NCI-H1417 treated with DMSO at 0.1 percent for 48 hours (cell line): ENCODE measurements at places on chromosomes 3 and 15.
A peak's percentile ranks its signal among the peaks of the same experiment; 100 is the strongest.

- no peak for DNase-seq
Observed at GRCh38 chr15:31255176-31255510, 71.5 kb upstream of the KLF13 start.

DNA sequence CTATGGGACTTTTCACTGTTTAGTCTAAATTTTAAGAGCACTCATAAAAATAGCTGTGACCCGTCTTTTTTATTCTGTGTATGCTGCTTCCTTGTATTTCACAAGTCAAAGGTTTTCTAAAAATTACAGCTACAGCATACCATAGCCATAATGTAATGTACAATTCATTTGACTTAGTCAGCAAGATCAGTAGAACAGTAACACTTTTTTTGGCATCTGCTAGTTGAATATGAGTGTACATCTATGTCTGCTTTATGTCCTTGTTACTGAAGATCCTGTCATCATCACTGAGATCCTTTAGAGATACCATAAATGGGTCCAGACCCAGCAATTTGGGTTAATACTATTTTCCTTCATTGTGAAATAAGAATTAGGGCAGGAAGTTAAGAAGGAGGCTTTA lies 42.2 kb downstream of the CMSS1 start:
- DNase-seq, result no peak

DNA sequence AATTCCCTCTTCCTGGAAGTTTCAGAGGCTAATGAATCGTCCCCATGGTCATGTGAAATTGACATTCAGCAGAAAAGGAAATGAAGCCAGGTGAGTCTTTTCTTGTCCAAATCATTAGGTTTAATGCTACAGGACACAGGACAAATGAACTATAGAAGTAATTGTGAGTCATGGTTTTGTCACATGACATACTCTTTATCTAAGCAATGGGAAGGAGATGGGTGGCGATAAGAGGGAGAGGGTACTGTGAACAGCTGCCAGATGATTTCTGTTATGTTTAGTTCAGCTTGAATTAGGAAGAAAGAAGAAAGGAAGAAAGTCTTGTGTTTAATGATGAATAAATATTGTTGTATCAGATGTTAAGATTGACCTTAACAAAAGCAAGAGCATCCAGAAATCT lies 515.4 kb upstream of the ZNF717 start:
- no peak for DNase-seq

- peak; percentile 35 for DNase-seq
Observed at GRCh38 chr3:181317508-181317907, 328.0 kb upstream of the DNAJC19 start.

DNA sequence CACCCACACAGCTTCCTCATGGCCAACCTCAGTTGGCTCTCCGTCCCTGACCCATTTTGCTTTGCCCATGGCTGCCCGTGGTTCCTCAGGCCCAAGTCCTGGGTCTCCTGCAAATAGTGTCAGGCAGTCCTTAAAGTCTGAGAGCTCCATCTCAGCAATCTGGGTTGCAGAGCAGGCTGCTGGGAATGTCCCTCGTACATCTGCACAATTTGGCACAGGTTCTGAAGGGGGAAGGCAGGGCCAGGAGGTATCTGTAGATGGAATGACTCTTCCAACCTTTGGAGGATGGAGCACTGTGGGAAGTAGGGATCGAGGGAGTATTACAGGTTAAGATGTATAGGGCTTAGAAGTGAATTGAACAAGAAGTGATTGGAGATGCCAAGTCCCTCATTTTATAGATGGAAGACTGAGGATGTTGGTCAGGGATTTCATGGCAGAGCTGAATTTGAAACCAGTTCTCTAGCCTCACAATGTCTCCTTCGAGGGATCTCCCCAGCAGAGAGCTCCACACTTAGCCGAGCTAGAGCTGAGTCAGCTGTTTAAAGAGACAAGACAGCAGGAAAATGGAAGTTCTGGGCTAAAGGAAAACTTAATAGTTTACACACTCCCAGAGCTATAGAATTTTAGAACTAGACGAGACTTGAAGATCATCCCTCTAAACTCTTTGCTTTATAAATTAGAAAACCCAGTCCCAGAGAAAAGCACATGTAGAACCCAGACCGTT lies 9.2 kb downstream of the CKMT1A start:
- DNase-seq, result no peak

DNA sequence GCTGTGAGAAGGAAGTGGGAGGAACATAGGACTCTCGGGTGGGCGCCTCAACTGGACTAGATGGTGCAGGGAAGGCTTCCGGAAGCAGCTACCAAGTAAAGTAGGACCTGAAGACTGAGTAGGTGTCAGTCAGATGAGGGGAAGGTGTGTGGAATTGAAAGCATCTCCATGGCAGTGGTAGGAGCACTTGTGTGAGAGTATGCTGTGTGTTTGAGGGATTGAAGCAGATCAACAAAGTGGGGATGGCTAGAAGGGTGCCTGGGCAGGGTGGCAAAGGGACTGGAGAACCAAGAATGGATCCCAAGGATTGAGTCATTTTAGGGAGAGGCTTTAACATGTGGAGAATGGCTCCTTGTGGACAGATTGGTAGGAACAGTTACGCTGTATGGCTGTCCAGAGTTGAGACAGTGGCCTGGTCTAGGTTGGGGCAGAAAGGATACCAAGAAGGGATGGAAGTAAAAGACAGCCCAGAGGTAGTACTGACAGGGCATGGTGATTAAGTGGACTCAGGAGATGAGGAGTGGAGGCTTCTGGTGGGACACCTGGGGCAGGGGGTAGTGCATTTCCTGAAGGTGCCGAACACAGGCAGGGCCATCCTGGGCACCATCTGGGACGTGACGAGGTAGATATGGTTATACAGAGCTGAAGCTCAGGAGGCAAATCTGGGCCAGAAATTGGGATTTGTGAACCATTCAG lies 1.5 kb downstream of the UQCC5 start:
- no peak for DNase-seq

- DNase-seq, result no peak
Observed at GRCh38 chr15:94023531-94023930, 207.8 kb upstream of the MCTP2 start.

DNA sequence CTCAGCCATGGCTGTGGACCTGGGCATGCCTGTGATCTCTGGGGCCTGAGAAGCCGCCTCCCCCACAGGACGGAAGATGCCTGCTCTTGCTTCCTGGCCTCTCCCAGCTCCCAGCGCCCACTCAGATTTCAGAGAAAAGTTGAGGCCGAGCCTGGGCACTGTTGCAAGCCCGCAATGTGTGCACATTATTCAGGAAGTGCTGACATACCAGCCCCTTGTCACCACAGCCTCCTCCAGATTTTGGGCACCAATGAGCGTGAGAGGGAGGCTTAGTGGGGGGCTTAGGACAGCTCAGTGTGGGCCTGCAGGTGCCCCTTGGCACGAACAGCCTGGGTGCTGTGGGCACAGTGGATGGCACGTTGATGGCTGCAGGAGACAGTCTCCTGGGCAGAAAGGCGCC lies 1400.9 kb upstream of the ALCAM start:
- no peak for DNase-seq
